DMS53 (cell line): ENCODE measurements at places on chromosomes 16 and 17.

GRCh38 chr17:9451934-9452333, 123.7 kb downstream of the STX8 start:
- no peak for DNase-seq

- DNase-seq, result no peak
Observed at GRCh38 chr17:63568563-63568962, 18.3 kb downstream of the DCAF7 start.

- peak; percentile 26 for DNase-seq
Observed at GRCh38 chr16:10368969-10369551, 16.8 kb upstream of the ATF7IP2 start.

DNA sequence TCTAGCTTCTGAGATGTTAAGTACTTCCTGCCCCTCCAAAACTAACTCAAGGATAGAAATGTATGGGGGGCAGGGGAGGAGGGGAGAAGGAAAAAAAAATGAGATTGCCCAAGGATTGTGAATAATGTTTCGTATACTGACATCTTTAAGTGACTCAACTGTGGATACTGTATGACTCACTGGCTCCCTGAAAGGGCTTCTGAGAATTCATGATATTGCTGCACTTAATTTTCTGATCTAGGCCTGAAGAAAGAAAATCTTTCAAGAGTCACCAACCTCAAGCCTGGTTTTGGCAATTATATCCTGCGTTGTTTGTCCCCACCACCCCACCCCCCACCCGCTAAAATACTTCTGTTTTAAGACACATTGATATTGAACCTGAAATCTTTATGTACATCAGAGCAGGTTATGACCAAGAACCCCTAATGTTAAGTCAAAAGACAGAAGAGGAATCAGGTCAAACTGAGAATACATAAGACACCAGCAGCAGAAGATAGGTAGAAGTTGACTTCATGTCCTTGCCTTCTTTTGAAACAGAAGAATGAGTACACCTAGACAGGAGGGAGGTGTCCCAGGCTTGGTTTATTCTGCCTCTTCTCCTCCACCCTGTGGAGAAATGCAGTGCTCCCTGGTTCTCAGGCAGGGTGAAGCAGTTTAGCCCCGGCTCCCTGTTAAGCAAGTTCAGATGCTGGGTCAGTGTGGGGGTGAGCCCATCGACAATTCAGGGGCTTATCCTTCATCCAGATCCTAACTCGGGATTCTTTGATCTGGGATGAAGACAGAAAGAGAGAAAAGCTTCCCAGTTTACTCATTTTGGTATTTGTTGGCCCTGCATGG, 3.3 kb upstream of the FBXL20 start:
- peak; percentile 9 for DNase-seq

DNA sequence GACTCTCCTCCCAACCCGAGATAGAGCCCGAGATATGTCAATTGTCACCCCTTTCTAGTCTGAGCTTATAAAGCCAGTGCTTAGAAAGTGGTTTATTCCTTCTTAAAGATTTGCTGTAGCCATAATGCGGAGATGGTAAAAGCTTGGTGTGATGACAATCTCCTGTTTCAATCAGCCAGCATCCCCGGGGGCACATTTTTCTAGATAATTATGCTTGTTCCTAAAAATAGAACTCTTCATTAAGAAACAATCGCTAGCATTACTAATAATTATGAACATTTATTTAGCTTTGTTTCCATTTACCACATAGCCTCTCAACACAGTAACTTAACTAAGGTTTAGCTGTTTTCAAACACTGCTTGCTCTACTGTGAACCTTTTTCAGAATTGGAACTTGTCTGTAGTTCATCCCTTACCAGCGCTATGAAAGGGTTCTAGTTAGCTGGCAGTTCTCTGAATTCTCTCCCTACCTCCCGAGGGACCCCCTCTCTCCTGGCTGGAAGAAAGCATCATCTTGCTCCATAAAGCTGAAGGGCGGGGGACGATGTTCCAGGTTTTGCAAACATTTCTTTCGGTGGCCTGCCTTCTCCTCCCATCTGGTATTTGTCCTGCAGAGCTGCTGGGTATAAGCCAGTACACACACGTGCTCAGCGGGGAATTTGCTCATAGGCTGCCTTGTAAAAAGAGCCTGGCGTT, 922 bp upstream of the MRPL58 start:
- peak; percentile 81 for DNase-seq

GRCh38 chr16:85274924-85275323, 162.7 kb upstream of the CIBAR2 start:
- no peak for DNase-seq

DNA sequence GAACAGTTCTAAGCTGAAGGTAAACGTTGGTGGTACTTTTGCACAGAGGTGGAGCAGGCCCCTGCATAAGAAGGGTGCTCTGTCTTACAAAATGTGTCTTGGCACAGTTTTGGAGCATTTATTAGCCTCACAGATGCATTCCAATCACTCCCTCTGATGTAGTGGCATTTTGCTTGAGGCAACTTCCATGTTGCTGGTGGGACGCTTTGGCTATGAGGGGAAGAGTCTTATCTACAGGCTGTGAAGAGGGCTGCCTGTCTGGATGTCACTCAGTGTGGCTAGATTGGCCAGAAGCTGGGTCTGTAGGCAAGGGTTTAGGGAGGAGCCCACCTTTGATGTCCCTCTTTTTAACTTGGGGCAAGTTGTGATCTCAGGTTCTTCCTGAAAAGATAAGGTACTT, 2.6 kb upstream of the RARA start:
- no peak for DNase-seq

DNA sequence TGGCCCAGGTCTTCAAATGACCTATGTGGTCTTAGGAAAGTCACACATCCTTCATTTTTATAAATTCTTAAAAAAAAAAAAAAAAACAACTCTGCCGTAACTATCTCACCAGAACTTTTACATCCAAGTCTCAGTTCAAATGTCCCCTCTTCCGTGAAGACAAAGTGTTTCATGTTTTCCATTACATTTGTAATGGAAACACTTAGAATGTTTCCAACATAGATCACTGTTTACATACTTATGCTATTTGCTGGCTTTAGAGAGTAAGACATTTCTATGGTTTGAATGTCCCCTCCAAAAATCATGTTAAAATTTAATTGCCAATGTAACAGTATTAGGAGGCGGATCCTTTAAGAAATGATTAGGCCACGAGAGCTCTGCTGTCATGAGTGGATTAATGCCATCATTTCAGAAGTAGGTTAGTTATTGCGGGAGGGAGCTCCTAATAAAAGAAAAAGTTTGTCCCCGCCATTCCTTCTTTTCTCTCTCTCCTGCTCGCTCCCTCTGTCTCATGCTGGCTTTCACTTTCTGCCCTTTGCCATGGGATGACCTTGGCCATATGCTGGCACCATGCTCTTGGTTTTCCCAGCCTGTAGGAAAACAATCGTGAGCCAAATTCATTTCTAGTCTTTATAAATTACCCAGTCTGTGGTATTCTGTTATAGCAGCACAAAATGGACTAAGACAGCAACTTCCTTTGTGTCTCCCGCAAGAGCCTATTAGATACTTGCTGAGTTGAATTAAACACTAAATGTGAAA, 887.8 kb upstream of the SOX9 start:
- DNase-seq, result no peak
